ENCODE measurements at places on chromosomes 12 and 14.
A peak's percentile ranks its signal among the peaks of the same experiment; 100 is the strongest.

DNA sequence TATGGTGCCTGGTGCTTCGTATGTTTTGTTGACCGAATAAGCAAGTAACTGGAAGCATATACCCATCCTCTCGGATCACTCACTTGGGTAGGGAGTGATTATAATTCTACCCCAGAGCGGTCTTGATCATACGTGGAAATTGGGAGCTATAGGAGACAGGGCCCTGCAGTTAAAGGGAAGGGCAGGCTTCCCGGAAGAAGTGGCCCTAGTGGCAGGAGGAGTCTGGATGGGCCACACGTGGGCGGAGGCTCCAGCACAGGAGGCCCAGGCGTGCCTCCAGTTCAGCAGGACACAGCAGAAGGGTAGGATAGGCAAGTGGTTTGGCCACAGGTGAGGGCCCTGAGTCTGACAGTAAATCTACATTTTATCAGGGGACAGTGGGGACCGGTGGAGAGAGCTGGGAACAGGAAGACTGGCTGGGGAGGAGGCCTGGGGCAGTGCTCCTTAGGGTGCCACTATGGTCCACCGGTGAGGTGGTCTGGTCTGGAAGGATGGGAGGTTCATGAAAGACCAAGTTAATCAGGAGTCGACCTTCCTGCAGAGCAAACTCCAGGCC, 23.5 kb upstream of the YY1 start:
- DNase-seq = no peak

DNA sequence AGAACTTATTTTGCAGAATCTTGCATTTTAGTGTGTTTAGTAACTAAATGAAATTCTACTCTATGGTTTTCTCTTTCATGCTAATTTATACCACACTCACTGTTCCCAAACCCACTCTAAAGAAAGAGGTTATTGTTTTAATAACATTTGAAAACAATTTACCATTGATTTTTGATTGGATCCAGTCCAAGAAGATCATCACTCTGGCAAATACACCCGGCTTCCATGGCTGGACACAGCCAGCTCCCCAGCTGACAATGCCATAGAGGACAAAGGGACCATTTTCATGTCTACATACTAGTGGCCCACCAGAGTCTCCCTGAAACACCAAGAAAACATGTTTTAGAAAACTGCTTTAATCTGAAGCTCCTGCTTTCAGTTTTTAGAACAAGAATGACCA, 42.4 kb downstream of the OVCH1 start:
- no peak for DNase-seq

GRCh38 chr12:50505675-50506530, 1.1 kb downstream of the DIP2B start:
- no peak for DNase-seq

DNA sequence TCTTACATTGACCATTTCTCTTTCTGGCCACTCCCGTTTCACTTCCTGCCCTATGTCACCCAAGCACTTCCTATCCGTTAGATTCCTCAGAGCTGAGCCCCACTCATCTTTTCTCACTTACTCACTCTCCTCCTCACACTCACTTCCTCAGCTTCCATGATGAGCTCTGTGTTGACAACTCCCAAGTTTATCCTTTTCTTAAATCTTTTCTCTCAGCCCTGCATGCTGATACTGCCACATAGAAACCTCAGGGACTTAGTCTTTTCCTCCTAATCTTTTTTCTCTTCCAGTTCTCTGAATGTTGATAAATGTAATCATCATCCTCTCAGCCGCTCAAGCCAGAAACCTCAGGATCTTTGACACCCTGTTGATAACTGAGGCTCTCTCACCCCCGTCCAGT, 99.6 kb downstream of the ANO6 start:
- DNase-seq = no peak

DNA sequence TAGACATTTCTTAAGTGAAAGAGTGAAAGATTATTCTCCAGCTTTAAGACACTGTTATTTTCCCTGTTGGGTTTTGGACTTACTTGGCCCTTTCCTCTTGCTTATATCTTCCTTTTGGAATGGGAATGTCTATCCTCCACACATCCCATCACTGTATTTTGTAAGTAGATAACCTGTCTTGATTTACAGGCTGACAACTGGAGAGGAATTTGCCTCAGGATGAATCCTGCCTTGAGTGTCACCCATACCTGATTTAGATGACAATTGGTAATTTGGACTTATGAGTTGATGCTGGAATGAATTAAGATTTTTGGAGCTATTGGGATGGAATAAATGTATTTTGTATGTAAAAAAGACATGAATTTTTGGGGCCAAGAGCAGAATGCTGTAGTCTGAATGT, 74.2 kb upstream of the KICS2 start:
- DNase-seq = no peak

GRCh38 chr12:82595941-82596340, 90.8 kb upstream of the TMTC2 start:
- no peak for DNase-seq

GRCh38 chr12:1761857-1762256, 58.5 kb upstream of the LRTM2 start:
- no peak for DNase-seq

GRCh38 chr14:61511558-61511948, 183.8 kb upstream of the HIF1A start:
- no peak for DNase-seq

- DNase-seq = no peak
Measured at GRCh38 chr12:57031138-57031725, 14.9 kb upstream of the TAC3 start.

GRCh38 chr14:24063263-24063836, 8.0 kb upstream of the CPNE6 start:
- DNase-seq = no peak

- DNase-seq = no peak
Measured at GRCh38 chr12:122860854-122861586, 25.8 kb downstream of the HIP1R start.

DNA sequence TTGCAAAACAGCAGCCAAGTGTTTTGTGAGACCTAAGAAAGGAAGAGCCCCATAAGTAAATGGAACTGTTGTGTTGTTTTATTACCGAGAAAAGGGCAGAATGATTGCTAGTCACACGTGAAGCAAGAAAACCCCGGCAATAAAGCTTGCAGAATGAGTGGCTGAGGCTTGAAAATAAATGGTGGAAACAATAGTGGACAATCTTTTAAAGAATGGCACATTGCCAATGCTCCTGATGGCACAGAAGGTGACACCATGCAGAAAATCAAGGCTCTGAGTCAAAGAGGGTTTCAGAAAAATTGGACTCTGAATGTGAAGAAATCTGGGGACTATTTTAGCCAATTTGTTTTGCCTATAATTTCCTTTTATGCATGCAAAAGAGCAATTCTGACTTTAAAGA, 4.0 kb upstream of the AQP2 start:
- no peak for DNase-seq

DNA sequence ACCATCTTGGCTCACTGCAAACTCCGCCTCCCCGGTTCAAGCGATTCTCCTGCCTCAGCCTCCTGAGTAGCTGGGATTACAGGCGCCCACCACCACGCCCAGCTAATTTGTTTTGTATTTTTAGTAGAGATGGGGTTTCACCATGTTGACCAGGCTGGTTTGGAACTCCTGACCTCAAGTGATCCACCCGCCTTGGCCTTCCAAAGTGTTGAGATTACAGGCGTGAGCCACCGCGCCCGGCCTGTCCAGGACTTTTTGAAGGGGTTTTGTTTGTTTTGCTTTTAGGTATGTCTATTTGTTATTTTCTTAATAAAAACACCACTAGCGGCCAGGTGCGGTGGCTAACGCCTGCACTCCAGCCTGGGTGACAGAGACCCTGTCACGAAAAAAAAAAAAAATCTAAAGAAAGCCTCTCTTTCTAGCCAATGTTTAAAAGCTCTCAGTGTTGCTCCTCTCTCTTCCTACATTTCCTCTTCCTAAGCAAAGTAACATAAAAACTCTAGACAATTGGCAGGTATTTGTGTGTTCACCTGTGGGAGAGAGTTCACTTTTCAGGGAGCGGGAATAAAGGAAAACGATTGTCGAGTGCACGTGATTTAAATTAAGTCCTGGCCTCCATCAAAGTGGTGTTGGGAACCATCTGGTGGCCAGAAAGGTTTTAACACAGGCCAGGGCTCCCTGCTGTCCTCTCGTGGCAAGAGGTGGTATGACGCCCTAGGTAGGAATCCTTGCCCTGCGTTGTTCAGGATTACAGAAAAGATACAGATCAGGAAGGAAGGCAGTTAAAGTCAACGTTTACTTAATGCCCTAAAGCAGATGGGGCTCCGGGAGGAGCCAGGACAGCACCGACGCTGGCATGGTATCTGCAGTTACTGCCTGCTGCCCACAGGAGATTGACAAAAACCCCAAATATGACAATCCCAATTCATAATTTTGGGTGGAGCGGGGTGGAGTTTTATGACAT, 36.2 kb upstream of the ATP23 start:
- DNase-seq = peak; percentile 75

- DNase-seq = no peak
Measured at GRCh38 chr12:14941369-14941768, 3.0 kb upstream of the ERP27 start.

DNA sequence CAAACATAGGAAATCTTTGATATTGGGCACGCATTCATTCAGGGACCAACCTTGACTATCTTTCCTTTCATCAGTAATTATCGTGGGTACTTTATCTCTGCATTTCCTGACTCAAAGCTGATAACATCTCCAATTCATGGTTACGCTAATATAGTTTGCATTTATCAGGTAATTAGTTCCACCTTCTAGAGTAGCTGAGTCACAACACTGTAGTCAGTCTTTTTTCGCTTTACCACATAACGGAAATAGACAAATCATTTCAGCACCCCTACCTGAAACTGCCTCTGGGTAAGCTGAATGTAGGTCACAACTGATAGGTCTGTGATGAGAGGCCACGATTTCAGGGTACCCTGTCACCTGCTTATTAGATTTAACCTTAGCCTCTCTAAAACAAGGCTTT, 36.7 kb upstream of the IL22 start:
- DNase-seq = no peak

DNA sequence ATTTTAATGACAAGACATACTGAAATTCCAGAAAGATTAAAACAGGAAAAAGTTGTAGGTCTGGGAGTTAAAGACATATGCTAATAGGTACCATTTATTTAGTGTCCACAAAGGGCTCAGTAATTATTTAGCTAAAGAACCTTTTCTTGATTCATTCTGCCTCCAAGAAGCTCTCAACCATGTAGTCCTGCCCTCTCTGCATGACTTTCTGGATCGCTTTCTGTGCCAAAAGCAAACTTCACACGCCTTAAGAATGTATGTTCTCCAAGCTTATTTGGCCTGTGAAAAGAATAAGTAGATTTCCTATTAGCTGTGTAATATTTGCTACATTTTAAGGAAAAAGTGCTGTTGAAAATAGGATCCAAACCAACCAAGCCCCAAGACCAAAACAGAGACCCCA, 291.7 kb downstream of the C12orf75 start:
- DNase-seq = no peak

DNA sequence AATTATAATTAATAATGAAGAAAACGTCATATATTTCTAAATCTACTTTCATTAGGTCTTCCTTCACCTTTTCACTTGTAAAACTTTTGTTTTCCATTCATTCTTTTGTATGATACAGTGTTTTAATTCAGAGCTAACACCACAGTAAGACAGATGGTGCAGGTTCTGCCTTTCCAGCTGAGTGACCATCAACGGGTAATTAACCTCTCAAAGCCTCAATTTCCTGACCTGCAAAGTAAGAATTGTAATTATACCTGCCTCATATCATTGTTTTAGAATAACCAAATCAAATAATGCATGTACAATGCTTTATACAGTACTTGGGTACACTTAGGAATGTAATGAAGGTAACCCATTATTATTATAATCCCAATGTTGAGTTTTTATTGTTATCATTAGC, 157.6 kb downstream of the FOXA1 start:
- no peak for DNase-seq

DNA sequence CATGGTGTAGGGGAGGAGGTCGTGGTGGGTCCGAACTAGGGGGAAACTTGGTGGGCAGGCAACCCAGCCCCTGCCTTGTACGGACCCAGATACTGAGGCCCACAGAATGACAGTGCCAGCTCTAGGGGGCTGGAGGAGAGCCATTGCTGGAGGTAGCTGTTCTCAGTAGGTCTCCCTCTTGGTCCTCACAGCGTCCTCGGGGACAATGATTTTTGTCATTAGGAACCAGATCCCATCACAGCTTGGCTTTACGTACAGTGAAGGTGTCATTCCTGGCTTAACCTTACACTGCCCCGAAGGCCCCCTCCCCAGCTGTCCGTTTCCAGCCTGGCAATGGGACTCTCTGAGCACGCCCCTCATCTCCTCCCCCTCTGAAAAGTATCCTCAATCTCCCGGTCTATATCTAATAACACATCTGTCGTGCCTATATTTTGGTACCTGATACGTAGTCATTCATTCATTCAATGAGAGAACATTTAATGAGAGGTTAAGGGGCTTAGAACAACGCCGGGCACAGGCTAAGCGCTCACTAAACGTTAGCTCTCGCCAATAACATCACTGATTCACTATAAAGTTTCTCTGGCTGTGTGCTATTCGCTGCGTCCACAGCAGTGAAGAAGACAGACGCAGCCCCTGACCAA, 597 bp upstream of the DYNC1H1 start:
- DNase-seq = no peak

DNA sequence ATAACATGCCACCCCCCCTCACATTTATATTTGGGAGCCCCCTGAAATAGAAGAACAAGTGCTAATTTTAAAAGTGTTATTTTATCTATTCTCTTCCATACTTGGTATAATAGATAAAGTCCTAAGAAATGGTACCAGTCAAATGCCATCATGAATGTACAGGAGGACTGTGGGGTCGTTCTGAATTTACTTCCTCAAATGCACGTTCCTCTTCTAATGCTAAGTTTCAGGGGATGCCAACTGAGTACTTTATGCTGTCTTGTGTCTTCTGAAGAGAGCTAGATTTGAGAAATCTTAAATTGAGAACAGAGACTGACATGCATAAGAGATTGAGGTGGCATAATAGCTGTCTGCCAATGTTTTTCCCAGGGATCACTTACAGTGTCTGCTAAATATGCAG, 59.0 kb downstream of the CFAP54 start:
- no peak for DNase-seq

GRCh38 chr14:52910572-52910971, 40.3 kb downstream of the FERMT2 start:
- no peak for DNase-seq

GRCh38 chr14:64823305-64823861, 56.3 kb downstream of the SPTB start:
- DNase-seq = peak; percentile 40

DNA sequence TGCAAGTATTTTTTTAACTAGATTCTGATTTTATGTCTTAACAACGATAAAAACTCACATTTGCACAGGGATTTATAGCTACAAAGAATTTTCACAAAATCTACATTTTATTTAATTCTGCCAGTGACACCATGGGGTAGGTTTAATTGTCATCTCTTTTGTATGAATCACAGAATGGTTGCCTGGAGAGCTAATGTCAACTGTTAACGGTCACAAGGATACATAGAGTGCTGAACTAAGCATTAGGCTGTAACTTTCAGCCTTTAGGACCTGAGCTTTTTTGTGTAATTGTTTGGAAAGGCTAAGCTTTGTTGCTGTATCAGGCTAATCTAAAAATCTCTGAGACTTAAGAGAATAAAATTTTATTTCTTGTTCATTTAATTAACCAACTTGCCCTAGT, 465.3 kb upstream of the TBX3 start:
- DNase-seq = no peak

GRCh38 chr12:69284131-69284530, 44.8 kb downstream of the CPSF6 start:
- no peak for DNase-seq

GRCh38 chr14:70788898-70789297, 20.4 kb downstream of the MAP3K9 start:
- no peak for DNase-seq

GRCh38 chr12:122064025-122064777, 14.4 kb upstream of the MLXIP start:
- no peak for DNase-seq
